ENCODE measurements at places on chromosomes 2 and 18.

DNA sequence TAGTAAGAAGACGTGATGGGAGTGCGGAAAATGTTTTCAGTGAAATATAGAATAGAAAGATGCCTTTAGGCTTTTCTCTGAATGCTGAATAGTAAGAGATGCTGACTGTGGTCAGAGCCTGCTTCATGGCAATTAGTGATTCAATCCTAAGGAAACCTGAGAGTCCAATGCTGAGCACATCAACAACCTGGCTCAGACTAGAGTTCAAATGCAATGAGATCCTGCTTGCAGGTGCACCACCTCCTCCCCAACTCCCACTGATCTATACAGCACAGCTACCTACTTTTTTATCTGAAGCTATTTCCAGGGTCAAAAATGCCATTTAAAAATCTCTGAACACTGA is 65.4 kb downstream of the AAK1 start:
- no peak for DNase-seq

DNA sequence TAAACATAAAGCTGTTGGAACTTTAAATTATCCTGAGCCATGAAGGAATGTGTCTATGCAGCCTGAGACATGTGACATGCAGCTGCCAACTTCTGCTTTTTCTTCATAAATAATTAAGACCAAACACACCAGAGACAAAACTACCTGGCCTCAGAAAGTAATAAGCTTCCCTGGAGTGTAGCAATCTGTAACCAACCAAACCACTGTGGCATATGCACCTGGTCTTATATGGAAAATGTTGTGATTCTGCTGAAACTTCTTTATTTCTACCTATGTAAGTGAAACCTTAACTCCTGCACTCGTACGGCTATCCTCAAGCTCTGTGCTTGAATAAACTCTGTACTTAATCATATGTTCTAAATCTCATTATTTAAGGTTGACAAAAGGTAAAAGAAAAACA is 515.0 kb downstream of the TMEM182 start:
- no peak for DNase-seq

- no peak for DNase-seq
These were observed 948 bp upstream of the GATA6 start for GRCh38 chr18:22168360-22168921.

DNA sequence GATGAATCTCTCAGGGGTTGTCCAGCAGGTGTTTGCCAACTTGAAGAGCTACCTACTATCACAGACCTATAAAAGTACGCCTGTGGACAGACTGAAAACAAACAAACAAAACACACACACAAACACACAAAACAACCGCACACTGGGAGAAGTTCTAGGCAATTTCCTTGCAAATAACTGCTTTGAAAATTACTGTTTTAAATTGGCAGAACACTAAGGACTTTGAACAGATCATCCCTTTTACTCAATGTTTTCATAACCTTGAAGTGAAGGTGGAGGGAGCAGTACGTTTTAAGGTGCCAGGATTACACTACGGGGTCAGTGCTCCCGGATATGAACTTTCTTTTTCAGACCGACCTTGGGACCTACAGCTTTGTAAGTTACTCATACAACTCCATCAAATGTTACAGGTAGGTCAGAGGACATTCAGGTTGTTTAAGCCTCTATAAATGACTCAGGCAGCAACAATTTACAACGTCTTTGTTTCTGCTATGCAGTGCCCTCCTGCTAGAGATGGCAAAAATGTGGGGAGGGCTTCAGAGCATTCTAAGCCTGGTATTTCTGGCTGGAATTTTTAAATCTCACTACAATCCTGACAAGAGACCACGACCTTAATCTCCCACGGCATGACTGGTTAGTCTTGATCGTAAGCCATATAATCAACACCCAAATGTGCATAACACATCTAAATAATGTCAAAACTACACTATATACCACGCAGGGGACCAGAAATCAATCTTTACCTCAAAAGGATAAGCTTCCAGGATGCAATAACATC is 1.4 kb upstream of the SLC20A1 start:
- DNase-seq, result no peak

DNA sequence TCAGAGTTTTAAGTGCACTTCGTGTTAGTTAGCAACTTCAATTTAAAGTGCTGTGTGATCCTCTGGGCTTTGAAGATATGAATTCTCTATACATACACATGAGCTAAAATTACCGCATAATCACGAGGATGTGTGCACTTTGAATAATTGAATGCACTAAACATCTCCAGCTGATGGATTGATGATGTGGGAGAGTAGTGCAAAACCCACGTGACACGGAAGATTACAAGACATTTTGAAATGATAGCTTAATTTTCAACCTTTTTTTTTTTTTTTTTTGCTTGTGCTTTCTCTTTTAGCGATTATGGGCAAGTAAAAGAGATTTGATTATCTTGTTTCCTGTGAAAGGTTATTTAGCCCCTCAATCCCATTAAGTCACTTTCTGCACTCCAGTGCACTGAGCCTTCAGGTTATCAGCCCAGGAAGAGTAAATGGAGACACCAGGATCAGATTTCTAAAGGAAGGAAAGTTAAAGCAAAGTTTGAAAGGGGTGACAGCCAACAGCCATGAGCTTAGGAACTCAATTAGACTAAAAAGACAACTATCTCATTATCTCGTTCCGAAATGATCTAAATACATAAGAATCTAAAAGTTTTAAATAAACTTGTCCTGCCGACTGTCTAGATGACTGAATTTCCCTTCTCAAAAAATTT is 81.6 kb downstream of the CDK15 start:
- DNase-seq, result no peak

GRCh38 chr2:131034122-131035051 is 58.9 kb downstream of the FAM168B start:
- DNase-seq, result no peak

DNA sequence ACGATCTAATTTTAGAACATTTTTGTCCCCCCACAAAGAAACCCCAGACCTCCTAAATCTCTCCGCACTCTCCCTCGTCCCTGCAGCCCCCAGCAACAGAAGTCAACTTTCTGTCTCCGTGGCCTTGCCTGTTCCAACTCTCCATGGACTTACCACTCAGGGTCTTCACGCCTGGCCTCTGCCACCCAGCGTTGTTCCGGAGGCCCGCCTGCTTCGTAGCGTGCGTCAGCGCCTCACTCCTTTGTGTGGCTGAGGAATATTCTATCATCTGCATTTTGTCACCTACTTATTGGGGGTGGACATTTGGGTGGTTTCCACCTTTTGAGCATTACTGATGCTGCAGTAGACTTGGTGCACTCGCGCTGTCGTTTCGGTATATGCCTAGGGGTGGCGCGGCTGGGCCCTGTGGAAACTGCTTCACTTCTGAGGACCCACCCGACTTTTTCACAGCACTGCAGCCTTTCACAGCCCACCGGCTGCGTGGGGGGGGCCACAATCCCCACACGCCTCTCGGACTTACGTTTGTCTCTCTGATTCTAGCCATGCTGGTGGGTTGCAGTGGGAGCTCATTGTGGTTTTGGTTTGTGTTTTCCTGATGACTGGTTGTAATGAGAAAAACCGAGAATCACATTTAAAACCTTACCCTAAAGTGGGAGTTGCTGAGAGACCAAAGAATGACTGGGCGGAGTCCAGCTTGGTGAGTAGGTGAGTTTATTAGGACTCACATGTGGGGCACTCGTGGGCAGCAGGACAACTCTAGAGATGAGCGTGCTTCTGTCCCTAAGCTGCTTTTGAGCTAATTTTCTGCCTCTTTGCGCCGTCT is 1.4 kb upstream of the HSBP1L1 start:
- DNase-seq, result no peak

DNA sequence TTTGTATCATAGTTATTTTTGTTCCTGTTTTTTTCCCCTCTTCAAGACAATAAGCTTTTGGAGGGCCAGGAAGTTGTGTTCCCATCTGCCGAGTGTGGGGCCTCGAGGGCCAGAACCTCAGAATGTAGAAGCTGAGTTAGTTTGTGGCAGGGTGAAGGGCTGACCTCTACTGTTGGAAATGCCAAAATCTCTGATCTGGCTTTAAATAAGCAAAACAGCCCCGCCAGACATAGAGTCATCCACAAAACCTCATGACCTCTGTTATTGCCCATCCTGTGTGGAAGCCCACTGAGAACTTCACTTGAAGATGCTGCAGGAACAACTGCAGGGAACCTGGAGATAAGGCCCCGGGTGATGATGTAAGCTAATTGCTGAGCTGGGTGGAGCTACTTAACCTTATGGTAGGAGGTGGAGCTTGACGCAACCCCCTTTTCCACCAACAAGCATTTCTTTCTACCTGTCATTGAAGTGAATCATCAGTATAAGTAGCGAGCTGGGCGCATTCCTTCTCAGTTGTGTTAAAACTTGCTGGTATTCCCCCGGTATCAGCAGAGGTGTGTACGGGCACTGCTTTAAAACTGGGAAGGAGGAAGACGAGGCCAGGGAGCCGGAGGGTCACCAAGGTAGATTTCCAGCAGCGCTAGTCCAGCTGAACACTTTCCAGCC is 177.2 kb downstream of the NEDD4L start:
- DNase-seq, result no peak

GRCh38 chr2:12320991-12321641 is 395.6 kb upstream of the TRIB2 start:
- DNase-seq, result no peak

DNA sequence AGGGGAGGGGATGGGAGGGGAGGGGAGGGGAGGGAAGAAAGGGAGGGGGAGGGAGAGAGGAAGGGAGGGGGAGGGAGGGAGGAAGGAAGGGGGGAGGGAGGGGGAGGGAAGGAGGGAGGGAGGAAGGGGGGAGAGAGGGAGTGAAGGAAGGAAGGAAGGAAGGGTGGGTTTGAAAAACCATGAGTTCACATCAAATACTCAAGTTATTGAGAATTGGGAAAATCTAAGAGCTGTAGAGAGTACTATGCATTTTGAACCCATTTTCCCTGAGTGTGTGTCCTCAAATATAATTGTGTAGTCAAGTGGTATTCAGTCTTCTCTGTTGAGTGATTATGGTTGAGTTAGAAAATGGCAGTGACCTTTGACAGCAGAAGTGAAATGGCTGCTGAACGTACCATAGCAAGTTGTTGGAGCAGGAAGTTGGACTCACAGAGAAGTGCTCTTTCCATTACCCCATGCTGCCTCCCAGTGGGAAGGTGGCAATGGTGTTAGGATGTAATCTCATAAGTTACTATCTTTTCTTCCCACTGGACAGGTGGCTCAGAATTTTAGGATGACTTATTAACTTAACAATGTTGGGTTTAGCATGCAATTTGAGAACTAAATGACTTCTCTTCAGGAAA is 214.6 kb downstream of the SETBP1 start:
- no peak for DNase-seq

GRCh38 chr2:174341995-174342685 is 7.4 kb downstream of the SP9 start:
- no peak for DNase-seq

DNA sequence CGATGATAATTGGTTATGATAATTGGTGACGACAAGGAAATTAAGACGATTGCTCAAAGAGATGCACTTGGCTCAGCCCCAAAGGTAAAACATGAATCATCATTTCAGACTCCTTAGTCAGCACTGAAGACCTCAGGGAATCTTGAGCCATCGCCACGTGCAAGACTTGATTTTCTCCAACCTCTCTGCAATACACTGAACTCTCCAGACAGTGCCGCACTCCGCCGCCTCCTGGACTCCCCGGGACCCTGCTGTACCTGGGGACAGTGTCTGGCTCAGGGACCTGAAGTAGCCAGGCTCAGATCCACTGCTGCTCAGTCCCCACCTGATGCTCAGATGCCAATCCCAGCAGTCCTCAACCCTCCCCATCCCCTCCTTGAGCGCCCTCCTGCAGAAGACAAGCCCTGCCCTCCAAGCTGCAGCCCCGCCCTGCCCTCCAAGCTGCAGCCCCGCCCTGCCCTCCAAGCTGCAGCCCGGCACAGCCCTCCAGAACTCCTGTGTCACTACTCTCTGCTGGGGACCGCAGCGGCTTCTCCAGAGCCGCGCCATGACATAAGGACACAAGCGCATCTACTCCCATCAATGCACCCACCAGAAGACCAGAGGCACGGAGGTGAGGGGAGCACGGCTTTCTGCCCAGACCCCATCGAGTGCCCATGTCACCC is 1.1 kb downstream of the TMEM18 start:
- DNase-seq, result peak; percentile 49

DNA sequence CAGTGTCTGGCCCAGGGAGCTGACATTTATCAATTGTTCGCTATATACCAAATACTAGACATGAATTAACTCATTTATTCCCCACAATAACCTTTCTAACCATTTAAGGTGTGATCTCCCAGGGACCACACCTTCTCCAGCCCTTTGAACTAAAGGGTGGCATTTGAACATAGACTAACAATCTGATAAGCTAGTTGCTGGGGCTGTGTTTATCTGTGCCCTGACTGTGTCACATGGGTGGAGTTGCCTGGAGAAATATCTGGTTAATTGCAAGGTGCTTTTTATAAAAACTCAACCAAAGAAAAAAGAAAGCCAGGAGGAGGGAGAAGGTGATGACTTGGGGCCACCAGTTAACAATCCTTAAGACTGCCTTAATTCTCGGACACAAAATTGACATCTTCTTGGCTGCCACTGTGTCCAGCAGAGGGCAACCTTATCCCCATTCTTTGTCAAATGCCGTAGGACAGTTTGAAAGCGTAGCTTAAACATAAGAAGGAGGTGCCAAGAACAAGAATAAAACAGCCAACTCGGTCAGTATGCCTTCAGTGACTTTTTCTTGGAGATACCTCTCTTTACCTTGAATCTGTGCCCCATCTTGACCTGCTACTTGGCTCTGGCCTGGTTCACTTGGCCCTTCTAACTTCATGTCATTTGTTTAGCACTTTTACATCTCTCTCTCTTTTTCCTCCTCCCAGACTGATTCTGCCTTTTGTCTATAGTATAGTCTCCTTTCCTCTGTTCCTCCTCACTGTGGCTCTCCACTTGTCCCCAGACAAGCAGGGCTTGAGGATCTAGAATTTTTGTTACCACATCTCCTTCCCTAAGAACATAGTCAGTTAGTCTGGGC is 183.4 kb downstream of the MYO3B start:
- DNase-seq, result no peak

GRCh38 chr2:231677632-231678104 is 30.7 kb upstream of the PTMA start:
- no peak for DNase-seq

DNA sequence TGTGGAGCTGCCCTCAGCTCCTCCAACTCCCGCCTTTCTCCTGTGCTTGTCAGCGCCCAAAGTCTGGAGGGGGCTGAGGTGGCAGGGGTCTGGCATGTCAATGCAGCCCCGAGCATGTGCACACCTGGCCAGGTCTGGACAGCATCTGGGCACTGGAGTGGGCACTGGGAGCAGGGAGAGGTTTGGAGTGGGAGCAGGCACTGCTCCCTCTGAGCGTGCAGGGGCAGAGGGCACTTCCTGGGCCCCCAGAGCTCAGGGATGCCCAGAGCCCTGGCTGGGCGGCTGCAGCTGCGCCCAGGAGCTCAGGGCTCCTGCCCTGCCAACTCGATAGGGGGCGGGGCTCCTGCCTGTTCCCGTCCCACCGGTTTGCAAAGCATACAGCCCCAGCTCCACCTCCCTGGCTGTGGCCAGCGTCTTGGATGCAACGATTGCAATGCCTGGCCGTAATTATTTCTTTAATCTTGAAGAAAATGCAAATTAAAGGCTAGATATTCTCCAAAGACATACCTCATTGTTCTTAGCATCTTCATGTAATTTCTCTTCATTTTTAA is 57.4 kb upstream of the LDAH start:
- DNase-seq, result no peak

DNA sequence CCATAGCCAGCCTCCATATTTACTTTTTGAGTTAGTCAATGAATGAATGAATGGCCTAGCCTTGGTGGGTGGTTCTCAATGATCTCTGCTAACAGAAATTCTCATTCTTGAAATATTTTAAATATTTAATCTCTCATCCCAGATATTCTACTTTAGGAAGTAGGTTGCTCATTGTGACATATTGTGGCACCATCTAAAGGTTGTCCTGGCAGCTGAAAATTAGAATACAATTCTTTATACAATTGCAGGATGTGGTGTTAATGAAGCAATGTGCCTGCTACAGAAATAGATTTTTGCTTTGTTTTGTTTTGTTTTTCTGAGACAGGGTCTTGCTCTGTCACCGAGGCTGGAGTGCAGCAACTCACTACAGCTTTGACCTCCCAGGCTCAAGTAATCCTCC is 35.8 kb downstream of the SCG2 start:
- no peak for DNase-seq
